ENCODE measurements at places on chromosomes 2 and 18.

GRCh38 chr2:54668711-54669110 is 54.8 kb upstream of the EML6 start:
- DNase-seq = no peak

DNA sequence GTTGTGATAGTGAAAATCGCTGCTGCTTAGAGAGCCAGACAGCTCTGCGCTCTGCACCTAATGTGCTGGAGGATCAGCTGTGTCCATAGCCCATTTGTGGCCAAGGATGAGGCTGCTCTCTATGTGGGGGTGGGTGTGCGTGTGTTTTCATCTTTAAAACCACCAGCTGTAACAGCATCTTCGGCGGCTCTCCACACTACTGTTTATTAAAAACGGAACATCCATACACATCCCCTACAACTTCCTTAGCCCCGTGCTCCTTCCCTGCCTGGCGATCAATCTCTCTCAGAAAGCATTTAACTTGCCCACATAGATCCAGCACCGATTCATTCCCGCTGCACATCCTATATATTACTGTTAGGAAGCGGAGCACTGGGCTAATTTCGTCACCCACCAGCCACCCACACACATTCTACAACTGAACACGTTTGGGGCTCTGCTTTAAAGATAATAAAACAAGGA is 1.6 kb downstream of the CELF4 start:
- DNase-seq = no peak

DNA sequence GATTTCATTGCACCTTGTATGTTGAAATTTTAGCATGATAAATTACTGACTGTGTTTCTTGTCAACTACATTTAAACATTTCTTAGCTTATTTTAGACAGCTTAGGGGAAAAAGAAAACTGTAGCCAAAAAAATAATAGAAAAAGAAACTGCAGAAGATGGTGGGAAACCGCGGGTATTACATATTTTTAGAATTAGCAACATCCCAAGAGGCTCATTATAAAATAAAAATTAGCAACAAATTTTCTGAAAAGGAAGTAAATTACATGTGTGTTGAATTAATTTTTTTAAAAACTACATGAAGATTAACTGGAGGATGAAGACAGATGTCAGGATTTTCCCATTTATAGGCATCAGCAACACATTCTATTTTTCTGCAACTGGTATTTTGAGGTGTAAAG is 4.3 kb downstream of the PELI1 start:
- DNase-seq = no peak

DNA sequence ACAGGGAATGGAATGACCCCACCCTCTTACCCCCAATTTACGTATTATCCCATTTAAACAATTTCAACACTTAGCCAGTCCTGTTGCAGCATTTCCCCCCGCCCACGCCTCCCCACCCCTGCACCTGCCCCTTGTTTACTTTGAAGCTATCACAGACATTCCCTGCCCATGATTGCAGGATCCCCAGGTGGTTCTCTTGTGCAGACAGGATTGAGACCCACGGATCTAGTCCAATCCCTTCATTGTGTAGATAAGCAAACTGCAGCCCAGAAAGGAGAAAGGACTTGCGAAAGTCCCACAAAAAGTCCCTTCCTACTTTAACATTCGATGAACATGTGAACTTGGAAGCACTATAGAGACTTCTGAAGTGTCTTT is 38.9 kb downstream of the TMEM17 start:
- DNase-seq = no peak

DNA sequence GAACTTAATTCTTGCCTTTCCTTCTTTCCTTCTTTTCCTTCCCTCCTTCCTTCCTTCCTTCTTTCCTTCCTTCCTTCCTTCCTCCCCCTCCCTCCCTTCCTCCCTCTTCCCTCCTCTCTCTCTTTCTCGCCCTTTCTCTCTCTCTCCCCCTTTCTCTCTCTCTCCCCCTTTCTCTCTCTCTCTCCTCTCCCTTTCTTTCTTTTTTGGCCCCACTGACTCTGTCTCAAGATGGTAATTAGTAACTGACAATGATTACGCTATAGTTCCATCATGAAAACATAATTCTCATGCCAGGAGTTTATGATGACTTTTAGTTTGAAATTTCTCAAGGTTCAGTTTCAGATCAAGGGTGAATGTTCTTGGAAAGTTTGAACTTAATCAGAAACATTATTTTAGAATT is 14.8 kb upstream of the CTLA4 start:
- DNase-seq = no peak

- no peak for DNase-seq
Observed at GRCh38 chr18:48841381-48842258, 109.1 kb downstream of the SMAD7 start.

- DNase-seq = no peak
Observed at GRCh38 chr18:28036488-28036887, 140.4 kb downstream of the CDH2 start.

DNA sequence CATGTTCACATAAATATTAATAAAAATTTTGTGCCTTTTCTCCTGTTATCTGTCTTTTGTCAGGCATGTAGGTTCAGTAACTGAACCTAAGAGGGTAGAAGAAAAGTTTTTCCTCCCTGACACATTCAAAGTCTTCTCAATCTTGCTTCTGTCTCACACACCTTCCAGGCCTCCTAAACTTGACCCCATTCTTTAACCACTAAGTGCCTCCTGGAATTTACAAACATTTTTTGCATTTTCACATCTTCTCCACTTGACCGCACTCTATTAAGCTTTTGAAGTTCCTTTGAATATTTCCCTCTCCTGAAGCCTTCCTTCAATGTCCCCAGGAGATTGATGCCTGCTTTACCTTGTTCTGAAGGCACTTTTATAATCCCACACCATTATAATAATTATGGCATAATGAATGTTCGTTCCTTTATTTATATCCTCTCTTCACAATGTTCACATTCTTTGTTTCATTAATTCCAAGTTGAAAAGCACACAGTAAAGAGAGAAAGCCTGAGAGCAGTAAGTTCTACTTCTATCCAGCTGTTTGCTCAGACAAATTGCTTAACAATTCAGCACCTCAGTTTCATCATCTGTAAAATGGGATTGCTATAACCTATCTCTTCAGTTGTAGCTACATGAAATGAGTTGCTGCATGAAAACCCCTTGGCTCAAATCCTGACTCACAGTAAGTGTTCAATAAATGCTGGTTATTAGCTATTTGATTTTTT is 184.8 kb upstream of the KLHL29 start:
- no peak for DNase-seq

DNA sequence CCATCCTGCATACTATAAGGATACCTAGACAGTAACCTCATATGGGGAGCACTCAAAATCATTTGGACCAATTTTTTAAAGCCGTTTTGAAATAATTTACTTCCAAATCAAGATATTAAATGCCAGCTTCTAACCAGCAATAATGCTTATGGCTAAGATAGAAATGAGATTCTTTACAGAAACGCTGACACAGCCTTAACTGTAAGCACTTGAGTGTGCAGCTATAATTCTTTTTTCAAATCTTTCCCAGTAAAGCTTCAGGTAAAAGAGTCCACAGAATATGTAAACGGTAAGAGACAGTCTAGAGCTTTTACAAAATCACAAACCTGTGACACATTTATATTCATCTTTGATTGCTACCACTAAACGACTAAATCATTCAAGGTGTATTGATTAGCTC is 4.5 kb downstream of the NXPH2 start:
- DNase-seq = no peak

GRCh38 chr2:191266201-191266600 is 21.0 kb downstream of the MYO1B start:
- no peak for DNase-seq

GRCh38 chr2:238483656-238484055 is 56.9 kb downstream of the ASB1 start:
- DNase-seq = no peak
